ENCODE measurements at places on chromosomes 12 and 14.
A peak's percentile ranks its signal among the peaks of the same experiment; 100 is the strongest.

DNA sequence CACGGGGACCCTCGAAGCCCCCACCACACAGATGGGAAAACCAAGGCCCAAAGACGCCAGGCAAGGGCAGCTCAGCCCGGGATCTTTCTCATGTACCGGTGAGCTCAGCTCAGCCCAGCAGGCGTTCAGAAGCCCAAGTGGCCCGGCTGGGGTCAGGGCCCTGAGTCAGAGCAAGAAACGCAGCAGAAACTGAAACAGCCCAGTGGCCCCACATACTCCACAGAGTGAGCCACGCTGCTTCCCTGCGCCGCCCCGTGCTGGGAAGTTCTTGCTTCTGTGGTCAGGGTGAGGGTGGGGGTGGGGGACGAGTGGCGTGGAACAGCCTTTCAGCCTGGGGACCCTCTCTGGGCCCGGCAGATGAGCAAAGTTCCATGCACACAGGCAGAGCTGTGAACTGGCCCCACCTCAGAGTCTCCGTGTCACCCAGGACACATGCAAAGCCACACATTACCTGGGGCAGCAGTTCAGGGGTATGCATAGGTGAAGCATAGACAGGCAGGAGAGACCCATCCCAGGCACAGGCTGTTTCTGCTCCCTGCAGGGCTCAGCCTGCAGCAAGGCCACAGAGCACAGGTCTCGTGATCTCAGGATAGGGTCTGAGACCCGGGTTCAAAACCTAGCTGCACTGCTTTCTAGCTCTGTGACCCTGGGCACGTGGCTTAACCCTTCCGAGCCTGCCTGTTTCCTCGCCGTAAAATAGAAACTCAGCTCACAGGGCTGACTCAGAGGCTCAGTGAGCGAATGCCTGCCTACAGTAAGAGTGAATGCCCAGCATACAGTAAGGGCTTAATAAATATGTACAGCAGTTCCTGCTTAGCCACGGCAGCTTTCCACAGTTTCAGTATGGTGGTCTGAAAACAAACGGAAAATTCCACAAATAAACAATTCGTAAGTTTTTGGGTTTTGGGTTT, 21.6 kb downstream of the NCOR2 start:
- no peak for DNase-seq

DNA sequence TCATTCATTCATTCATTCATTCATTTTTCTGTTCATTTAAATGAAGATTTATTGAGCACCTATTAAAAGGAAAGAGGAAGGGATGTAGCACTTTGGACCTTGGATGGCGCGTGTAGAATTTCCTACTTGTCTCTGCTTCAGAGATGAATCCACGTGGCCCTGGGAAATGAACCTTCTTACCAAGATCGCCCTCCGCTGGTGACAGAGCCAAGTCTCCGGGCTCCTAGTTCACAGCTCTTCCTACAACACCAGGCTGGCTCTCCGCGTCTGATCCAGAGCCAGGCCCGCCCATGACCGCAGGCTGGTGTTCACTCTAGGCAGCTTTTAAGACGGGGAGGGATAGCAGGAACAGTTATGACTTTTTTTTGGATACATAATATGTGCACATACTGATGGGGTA, 70.9 kb upstream of the PIWIL1 start:
- peak; percentile 74 for DNase-seq

GRCh38 chr14:53399057-53399456, 245.9 kb upstream of the DDHD1 start:
- peak; percentile 12 for DNase-seq

GRCh38 chr12:31008241-31008761, 65.4 kb upstream of the DDX11 start:
- DNase-seq: no peak

- DNase-seq: no peak
These were observed 21.8 kb downstream of the GOLGA3 start for GRCh38 chr12:132806857-132807256.

- no peak for DNase-seq
These were observed 24.3 kb downstream of the CFAP54 start for GRCh38 chr12:96513681-96514080.

DNA sequence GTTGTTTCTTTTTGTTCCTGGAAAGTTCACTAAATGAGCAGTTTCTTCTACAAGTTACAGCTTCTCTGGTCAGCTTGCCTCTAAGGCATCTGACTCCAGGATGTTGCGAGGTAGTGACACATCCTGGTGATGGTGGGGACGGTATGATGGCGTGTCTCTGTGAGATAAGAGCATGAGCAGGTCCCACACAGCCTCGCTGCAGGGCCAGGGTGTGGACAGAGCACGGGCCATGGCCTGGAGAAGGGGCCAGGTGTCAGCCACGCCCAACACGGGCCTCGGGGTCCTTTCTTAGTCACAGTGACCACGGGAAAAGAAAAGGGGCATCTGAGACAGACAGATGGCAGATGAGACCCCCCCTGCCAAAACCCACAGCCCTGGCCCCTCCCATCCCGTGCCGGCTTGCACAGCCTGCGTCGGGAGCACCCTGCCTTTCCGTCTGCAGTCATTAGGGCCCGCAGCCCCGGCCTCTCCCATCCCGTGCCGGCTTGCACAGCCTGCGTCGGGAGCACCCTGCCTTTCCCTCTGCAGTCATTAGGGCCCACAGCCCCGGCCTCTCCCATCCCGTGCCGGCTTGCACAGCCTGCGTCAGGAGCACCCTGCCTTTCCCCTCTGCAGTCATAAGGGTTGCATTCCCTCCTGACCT, 79.3 kb upstream of the DYNC1H1 start:
- no peak for DNase-seq

DNA sequence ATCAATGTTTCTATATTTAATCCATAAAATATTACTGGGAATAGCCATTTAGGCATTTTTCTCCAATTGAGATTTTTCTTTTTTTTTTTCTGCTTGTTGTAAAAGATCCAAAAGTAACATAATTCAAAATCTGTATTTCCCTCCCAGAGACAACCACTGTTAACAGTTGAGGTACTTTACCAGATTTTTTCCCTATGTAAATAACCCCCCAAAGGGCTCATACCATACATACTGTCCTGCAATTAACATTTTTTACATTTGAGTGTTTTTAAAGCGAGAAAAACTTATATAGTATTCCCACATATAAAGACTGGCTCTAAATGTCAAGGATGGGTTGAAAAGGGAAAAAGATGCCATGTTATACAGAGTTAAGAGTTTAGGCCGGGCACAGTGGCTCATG, 18.1 kb downstream of the PPP1R12A start:
- no peak for DNase-seq

DNA sequence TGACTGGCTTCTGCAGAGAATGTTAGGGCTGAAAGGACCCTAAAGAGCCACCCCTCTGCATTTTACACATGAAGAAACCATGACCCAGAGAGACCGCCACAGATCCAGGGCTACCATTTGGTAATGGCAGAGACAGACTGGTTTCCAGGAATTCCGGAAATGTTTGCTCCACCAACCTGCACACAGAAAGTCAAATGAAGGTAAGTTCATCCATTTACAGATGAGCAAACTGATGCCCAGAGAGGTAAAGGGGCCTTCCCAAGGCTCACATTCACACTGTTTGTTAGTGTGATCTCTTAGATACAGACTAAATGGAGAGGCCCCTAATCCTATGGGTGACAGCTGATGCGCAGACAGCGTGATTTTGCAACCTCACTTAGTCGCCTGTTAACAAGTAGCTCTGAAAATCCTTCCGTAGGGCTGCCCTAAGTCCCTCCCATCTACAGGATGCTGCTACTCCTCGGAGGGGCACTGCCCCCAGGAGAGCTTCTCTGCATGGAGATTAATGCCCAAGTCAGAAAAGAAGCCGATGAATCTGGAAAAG, 33.8 kb downstream of the ZFP36L1 start:
- DNase-seq: no peak

DNA sequence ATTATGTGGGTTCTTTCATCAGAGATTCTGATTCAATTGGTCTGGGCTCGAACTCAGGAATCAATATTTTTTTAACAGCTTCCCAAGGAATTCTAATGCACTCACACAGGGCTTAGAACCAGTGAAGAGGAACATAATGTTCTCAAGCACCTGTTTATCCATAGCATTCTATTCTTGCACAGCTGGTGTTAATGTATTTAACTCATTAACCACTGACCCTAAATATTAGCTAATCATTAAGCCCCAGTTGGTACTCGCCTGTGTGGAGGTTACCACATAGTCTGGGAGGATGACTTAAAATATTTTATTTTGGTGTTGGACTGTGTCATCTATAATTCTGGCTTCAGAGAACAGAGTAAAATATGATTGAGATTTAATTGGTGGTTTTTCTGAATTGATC, 45.3 kb downstream of the LRP6 start:
- DNase-seq: peak; percentile 56

DNA sequence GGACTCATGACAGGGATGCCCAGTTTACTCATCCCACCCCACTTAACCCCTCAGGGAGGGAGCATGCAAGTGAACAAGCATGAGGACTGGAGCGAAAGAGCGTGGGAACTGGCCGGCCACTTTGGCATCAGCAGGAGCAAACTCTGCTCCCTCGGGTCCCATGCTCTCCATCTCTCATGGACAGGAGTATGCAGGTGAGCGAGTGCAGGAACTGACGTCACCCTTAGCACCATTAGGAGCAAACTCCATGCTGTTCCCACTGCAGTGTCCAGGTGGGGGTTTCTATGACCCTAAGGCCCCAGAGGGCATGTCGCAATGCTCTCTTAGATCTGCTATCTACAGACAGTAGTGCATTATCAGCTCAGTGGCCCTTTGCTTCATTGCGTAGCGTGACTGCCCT, 821.8 kb upstream of the LRFN5 start:
- DNase-seq: no peak

GRCh38 chr12:269191-269590, 6.6 kb upstream of the SLC6A13 start:
- DNase-seq: no peak

DNA sequence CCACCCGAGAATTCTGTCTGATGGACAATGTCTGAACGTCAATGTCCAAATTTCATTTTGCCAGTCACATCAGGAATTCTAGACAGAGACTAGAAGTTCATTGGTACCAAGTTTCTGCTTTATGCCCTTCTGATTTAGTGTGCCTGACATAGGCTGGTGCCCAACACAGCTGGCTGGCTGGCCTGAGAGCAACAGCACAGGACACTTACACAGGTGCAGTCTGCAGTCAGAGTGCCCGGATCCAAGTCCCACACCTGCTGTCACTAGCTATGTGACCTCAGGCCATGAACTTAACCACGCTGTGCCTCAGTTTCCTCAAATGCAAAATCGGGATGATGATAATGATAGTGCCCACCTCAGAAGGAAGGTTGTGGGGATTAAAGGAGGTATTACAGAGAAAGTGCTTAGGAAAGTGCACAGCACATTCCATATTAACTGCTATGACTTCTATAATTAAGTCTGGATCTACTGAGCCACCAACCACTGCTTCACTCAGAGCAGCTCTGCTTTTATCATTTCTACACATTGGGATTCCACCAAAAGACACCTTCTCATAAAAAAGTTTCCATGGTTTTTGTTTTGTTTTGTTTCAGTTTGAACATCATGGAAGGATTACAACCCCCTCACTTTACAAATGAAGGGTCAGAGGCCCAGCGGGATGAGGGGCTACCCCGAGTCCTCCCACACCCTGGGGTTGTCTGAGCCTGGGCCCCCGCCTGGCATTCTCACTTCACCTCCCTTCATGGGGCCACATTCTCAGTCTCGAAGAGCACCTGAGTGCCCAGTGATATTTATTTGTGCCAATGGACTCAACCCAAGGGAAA, 168.8 kb upstream of the BCL2L14 start:
- DNase-seq: no peak

DNA sequence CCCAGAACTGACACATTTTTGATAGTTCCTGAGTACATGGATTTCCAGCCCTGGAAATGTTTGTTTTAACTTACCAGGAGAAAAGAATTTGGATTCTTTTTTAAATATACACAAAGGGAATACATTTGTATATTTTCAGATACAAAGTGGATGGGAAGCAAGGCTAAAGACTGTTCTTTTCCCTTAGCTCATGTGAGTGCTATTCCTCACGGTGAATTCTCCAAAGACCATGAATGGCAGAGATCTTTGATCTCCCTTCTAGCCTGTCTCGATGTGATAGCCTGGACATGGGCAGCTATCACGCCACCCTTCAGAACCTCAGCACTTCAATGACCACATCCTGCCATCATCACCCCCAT, 91.3 kb downstream of the DPF3 start:
- DNase-seq: no peak

- DNase-seq: no peak
These were observed 166.7 kb downstream of the RAD51B start for GRCh38 chr14:67986131-67986841.

DNA sequence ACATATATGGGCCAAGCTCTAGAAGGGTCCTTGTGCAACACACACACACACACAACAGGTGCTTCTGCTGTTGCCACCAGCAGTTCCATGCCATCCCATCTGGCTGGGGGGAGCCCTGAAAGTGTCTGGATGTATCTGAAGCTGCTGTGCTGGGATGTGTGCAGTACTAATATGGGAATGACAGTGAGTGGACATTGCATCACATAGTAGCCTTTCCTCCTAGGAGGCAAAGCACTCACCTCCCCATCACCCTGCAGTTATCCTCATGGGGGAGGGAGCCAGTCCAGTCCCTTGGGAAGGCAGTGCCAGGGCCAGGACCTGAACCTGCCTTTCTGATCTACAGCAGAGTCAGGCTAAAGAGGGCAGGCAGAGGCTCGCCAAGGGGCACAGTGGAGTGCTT, 208.9 kb downstream of the CACNA1C start:
- DNase-seq: no peak

- DNase-seq: no peak
These were observed 38.8 kb downstream of the CDKL1 start for GRCh38 chr14:50357753-50358395.

DNA sequence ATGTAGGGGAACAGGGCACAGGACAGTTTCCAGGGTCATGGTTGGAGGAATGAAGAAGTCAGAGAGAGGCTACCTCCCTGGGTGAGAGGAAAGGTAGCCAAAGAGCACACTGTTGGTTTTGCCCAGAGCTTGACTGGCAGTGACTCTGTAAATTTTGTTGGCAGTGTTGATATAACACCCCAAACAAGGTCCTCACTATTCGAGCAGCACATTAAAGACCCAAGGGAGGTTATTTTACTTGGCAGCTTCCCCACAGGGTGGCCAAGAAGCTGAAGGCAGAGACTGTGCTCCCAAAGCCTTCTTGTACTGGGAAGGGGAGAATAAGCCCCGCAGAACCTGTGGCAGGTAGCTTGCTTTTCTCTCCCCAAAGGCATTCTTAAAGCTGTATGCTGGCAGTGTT, 40.6 kb downstream of the WSCD2 start:
- DNase-seq: no peak

- DNase-seq: peak; percentile 91
These were observed 13.5 kb downstream of the AMN1 start for GRCh38 chr12:31715283-31715825.

DNA sequence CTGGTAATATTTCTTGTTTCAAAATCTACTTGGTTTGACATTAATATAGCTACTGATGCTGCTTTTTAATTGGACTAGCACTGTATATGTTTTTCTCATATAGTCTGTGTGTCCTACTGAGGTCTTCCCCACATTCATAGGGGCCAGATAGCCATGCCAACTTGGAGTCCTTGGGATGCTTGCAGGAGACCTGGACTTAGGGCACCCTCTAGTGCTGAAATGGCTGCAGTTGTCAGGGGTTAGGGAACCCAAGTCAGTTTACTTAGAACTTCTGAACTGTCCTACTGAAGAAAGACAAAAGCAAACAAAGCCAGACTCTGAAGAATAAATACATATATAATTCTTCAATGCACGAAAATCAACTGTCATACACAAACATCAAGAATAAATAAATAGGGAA, 279.9 kb upstream of the SYT1 start:
- DNase-seq: peak; percentile 79

GRCh38 chr14:101080922-101081593, 177.5 kb upstream of the RTL1 start:
- DNase-seq: no peak

GRCh38 chr12:3777206-3777809, 24.4 kb upstream of the CRACR2A start:
- peak; percentile 100 for DNase-seq

- no peak for DNase-seq
These were observed 17.3 kb downstream of the SLC25A47 start for GRCh38 chr14:100340423-100340813.

Measured in DMS53 (cell line).